A549 (cell line): ENCODE measurements at places on chromosomes 3 and 15.

GRCh38 chr3:128182656-128183055 is 29.4 kb downstream of the EEFSEC start:
- DNase-seq, result no peak

- no peak for DNase-seq
Observed at GRCh38 chr15:36914466-36914865, 185.9 kb downstream of the MEIS2 start.

DNA sequence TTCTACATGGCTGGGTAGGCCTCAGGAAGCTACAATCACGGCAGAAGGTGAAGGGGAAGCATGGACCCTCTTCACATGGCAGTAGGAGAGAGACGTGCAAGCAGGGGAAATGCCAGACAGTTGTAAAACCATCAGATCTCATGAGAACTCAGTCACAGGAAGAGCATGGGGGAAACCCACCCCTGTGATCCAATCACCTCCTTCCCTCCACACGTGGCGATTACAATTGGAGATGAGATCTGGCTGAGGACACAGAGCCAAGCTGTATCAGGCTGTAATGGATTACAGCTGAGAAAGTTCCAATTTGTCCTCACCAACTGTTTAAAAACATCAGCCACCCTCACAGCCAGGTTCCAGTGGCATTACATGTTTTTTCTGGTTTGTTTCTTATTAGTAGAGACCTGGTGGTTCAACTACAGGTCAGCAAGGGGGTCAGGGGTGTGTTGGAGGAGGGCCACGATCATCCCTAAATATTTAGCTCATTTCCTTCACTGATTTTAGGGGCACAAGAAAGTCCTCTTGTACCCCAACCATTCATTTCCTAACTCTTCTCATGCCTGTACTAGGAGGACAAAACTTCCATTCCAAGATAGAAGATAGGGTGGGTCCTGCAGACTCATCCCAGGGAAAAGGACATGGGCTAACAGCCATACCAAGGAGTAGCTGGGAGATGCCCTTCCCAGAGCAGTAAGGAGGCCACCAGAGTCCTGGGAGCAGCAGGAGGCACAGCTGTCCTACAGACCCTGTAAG is 54.4 kb downstream of the ANXA2 start:
- no peak for DNase-seq

GRCh38 chr3:22236490-22237270 is 485.7 kb upstream of the ZNF385D start:
- no peak for DNase-seq

- peak; percentile 42 for DNase-seq
Observed at GRCh38 chr15:72472992-72473610, 1.0 kb upstream of the ARIH1 start.

GRCh38 chr15:61474796-61475195 is 245.7 kb upstream of the RORA start:
- no peak for DNase-seq

DNA sequence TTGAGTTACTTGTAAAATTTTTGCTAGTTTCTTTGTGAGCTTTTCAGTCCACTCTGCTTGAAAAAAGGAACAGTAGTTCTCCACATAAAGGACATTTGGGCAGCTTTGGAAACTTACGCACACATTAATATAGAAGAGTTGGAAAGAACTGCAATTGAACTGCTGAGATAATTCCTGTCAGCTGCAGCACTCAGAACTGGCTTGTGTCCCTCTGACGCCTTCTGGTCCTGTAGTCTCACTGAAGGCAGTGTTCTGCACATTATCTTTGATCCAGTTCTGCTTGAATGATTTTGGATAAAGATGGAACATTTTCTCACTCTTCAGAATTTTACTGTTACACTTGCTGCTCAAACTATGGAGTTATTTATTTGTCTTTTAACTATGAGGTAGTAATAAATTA is 901.9 kb downstream of the OTOL1 start:
- DNase-seq, result no peak

DNA sequence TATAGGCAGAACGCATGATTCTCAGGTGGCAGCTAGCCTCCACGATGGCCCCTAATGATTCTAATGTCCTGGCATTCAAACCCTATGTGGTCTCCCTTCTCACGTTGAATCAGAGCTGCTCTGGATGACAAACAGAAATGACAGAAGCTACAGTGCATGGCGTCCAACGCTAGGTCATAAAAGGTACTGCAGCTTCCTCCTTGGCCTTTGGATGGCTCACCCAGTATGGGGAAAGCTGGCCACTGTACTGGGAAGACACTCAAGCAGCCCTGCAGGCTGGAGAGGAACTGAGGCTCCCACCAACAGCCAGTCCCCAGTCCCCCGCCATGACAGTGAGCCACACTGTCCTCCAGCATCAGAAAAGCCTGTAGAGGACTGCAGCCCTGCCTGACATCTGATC is 286.3 kb downstream of the FAM43A start:
- no peak for DNase-seq

GRCh38 chr3:177715980-177716379 is 518.7 kb upstream of the TBL1XR1 start:
- no peak for DNase-seq

GRCh38 chr3:167520266-167521005 is 46.6 kb upstream of the SERPINI2 start:
- no peak for DNase-seq

GRCh38 chr3:11150256-11150655 is 4.0 kb upstream of the HRH1 start:
- DNase-seq, result no peak

- peak; percentile 30 for DNase-seq
Observed at GRCh38 chr3:42961633-42962032, 17.5 kb upstream of the GASK1A start.

GRCh38 chr3:21668012-21668411 is 83.0 kb downstream of the ZNF385D start:
- no peak for DNase-seq

DNA sequence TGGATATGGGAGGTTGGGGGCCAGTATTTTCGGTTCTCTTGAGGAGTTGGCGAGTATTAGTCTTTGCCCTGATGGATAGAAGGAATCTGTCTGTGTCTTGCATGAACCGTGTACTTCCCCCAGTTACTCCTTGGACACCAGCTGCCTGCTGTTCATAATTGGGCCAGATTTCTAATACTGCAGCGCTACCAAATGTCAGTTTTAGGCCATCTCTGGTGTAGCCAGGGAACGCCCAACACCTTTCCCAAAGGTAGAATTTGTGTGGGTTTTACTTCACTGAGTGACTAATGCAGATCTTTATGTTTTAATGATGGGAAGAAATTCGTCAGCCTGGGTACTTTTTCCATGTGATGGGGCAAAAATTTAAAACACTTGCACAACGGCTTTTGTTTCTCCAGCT is 18.4 kb downstream of the FLNB start:
- no peak for DNase-seq

DNA sequence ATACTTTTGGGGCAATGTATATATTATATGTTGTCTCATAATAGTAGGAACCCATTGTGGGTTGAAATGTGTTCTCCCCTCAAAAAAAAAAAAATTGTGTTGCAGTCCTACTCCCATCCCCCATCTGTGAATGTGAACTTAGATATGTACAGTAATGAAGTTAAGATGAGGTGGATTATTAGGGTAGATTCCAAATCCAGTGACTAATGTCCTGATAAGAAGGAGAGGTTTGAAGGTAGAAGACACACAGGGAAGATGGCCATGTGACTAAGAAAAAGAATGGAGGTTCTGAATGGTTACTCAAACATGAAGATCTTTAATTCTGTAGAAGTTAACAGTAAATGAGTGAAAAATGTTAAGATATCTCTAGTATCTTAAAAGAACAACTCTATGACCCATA is 3.0 kb upstream of the ATOSA start:
- no peak for DNase-seq

- DNase-seq, result no peak
Observed at GRCh38 chr15:61582092-61582491, 353.0 kb upstream of the RORA start.

- no peak for DNase-seq
Observed at GRCh38 chr3:56522374-56522773, 34.6 kb upstream of the CCDC66 start.

GRCh38 chr3:71968544-71968943 is 183.6 kb upstream of the PROK2 start:
- no peak for DNase-seq

- DNase-seq, result no peak
Observed at GRCh38 chr3:191217301-191217700, 18.3 kb downstream of the OSTN start.

DNA sequence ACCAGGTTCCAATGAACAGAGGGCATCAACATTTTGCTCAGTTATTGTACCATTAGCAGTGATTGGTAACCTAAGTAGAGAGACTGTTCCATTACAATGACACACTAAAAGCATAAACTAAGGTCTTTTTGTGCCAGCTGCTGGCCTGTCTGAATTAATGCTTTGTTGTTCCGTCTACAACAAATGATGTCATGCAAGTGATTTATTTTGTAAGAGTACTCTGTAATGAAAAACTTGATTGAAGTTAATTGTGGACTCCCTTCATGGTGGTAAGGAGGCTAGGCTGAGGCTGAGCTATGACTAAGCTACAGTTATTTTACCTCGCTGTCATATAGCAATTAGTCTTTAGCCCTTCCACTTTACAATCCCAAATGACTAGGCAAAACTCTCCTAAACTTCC is 23.2 kb downstream of the RCN2 start:
- DNase-seq, result no peak

DNA sequence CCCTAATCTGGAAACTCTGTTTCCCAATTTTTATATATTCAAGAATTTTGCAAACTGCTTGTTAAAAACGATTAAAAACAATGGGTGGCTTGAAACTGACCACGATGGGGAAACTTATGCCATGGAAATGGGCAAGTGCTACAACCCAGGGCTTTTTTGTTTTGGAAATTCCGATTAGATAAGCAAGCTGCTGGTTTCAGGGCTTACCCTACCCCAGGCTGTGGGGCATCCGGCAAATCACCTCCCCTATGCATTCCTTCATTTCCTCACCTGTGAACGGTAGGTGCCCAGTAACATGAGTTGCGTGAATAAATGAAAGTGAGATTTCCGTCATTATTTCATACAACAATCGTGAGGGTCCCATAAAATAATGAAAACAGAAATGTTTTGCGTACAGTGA is 34.3 kb downstream of the ST6GAL1 start:
- no peak for DNase-seq

GRCh38 chr15:56732135-56732885 is 999 bp downstream of the ZNF280D start:
- DNase-seq, result peak; percentile 46

GRCh38 chr3:106332884-106333283 is 464.1 kb upstream of the CBLB start:
- peak; percentile 21 for DNase-seq

DNA sequence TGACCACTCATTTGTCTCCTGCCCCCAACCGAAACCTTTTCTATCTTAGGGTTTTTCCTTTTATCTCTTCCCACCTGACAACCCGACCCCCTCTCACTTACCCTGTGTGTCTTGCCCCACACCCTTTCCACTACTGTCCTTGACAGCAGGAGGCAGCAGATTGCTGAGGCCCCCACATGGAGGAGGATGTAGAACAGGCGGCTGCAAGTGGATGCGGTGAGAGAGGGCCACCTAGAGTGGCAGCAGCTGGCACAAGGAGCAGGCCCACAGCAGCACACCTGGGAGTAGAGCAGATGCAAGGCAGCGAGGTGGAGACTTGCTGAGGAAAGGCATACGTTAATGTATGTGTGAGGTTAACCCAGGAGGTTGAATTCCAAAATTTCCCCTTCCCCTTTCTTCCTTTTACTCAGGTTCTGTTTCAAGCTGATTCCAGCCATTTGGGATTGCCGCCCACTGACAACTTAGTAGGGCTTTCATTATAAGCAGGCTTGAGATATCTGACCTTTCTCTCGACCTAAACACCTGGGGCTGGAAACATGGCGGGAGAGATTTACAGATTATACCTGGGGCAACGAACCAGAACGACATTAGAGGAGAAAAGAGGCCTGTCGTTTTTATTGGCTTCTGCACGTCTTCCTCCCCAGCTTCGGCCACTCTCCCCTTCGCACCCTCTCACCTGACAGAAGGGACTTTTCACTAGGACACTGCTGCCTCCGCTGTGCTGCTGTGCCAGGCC is 643 bp downstream of the SERINC4 start:
- DNase-seq, result no peak

DNA sequence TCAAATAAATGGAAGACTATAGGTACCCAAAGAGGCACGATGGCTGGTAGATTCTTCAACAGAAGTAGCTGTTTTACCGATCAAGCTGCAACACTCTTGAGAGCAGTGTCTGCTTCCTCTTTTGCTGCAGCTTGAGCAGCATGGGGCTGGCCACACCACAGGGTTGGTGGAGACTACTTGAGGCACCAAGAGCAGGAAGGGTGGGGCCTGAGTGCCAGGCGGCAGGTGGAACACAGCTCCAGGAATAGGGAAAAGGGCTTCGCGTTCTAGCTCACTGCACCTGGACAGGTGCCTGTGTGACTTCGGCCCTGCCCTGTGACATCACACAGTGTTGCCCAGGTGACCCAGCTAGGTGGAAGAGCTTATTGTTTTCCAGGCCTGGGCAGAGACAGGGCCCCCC is at the start of gene CCDC33:
Gene CCDC33 (plus strand): TSS at position 365 of the 400 bp plus-strand sequence. CDS start 394 bp downstream, outside the sequence.
- no peak for DNase-seq

DNA sequence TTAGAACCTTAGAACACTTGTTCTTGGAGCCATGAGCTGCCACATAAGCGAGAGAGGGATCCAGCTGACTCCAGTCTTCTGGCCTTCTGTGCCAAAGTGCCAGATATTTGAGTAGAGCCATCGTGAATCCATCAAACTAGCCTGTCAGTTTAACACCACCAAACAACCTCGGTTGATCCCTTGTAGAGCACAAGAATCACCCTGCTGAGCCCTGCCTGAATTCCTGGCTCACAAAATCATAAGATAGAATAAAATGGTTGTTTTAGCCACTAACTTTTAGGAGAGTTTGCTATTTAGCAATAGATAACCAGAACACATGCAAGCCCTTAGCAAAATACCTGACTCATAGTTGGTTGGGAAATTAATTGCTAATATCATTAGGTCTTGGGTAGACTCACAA is 407.6 kb upstream of the PROK2 start:
- DNase-seq, result no peak

DNA sequence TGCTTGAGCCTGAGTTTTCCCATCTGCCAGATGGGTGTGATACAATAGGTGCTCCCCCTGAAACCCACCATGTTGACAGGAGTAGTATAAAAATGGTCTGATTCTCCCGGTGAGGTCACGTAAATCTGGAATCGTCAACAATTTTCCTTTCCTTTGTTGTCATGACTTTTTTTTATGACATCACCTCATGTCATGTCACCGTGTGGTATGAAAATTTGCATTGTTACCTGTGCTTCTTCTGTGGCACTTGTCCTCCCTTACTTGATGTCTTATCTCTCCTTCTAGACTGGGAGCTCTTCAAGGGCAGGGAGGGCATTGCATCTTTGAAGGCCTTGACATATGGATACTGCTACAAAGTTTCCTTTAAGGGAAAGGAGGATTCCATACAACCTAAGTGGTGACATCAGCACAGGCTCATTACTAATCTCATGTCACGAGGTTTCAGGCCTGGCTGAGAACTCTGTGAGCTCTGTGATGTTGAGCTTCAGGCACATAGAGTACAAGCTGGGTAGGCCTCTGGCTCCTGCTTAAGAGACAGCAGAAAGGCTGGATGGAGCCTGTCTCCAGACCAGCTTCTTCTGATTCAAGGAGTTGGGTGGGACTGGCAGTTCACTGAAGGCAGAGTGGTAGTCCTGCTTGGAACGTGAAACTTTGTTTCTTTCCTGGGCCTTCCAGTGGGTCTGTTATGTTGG is 66.3 kb downstream of the LPP start:
- DNase-seq, result no peak
